Naive thymus-derived CD4-positive, alpha-beta T cell (primary cell): ENCODE measurements at places on chromosomes 2 and 18. TPM values are rescaled to one million over a fixed set of nuclear protein-coding genes. Genes with fewer than 3 reads are reported as not detected.

- no peak for DNase-seq
Measured at GRCh38 chr18:43596105-43596712, 318.9 kb upstream of the SYT4 start.

- no peak for DNase-seq
Measured at GRCh38 chr2:8115966-8116365, 565.9 kb upstream of the ID2 start.

- no peak for DNase-seq
Measured at GRCh38 chr2:54053830-54054229, 61.6 kb upstream of the ACYP2 start.

- DNase-seq = no peak
Measured at GRCh38 chr2:215830304-215830703, 183.0 kb downstream of the MREG start.

DNA sequence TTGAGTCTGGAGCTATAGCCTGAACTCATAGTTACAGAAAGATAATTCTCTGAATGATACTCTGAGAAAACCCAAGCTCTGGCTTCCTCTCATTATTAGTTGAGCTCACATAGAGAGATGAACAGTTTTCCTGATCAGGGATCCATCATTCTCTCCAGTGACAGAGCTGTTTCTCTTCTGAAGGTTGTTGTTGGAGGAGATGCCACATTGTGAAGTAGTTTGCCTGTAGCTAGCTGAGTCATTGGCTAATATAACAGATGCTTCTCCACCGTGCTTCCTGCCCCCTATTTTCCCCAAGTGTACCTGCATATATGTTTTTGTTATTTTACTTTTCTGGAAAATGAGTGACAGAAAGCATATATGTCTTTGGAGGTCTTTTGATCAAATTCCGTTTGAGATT, 64.6 kb downstream of the OSBPL6 start:
- DNase-seq = no peak

DNA sequence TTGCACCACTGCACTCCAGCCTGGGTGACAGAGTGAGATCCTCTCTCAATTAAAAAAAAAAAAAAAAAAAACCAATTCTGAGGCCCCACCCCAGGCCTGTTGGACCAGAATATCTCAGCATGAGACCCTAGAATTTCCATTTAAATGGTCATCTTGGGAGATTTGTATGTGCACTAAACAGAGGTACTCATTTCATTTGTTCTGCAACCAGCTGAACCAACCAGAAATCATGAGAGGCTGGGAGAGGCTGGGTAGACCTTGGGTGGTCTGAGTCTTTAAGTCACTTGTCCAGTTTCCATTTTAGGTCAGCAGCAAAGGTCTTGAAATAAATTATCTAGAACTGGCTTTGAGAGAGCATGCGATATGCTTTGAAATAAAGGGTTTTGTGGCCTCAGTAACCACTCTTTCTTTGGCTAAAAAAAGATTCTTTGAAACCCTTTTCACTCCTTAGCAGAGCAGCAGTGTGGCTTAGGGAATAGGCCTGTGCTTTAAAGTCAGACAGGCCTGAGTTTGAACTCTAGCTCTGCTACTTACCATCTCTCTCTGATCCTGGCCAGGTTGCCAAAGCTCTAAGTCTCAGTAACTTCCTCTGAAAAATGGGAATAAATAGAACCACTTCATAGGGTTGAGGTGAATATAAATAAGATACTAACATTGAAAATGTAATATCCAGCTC, 52.6 kb downstream of the QPCT start:
- no peak for DNase-seq

- no peak for DNase-seq
Measured at GRCh38 chr2:202425036-202425435, 48.9 kb downstream of the BMPR2 start.

GRCh38 chr2:200467806-200468681, 41.8 kb downstream of the KCTD18 start:
- DNase-seq = peak; percentile 38

GRCh38 chr2:186544255-186544675, 45.6 kb upstream of the ITGAV start:
- no peak for DNase-seq

SCN7A gene
- polyA plus RNA-seq = not detected

NRP2 gene
- polyA plus RNA-seq = 0.35 TPM

GCG gene
- not detected for polyA plus RNA-seq

CCDC102B gene
- 7.9 TPM for polyA plus RNA-seq

FAM237A gene
- polyA plus RNA-seq = not detected

ZNF804A gene
- polyA plus RNA-seq = not detected
